Hippocampal formation (tissue), 2 donors: ENCODE measurements at places on chromosomes 4 and X.

DNA sequence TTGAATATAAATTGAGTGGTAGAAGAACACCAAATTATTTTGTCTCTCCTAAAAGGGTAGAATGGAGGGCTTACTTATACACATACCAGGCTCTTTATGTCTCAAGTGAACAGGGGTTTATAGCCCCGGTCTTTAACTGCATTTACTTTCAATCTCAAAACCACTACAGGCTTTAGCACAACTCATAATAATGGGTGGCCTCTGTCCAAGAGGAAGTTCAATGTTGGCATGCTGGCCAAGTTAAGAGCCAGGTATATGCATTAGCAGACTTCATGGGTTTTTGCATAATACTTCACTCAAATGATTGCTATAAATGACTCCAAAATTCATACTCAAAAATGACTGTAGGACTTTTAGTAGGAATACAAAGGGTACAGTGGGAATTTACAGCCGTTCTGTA is 118.5 kb upstream of the OTUD4 start:
- no peak for DNase-seq

GRCh38 chr4:3643518-3644433 is 111.6 kb upstream of the LRPAP1 start:
- no peak for DNase-seq

DNA sequence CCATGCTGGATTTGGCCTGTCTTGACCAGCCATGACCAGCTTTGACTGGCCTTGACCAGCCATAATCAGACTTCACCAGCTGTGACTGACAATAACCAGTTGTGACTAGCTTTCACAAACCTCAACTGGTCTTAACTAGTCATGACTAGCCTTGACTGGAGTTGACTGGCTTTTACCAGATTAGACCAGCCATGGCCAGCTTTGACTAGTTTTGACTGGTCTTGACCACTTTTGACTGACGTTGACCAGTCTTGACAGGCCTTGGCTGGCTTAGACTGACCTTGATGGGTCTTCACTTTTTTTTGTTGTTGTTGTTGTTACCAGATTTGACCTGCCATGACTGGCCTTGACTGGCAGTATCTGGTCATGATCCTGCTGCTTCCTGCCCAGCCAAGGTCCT is 67.4 kb downstream of the RLIM start:
- DNase-seq: no peak

DNA sequence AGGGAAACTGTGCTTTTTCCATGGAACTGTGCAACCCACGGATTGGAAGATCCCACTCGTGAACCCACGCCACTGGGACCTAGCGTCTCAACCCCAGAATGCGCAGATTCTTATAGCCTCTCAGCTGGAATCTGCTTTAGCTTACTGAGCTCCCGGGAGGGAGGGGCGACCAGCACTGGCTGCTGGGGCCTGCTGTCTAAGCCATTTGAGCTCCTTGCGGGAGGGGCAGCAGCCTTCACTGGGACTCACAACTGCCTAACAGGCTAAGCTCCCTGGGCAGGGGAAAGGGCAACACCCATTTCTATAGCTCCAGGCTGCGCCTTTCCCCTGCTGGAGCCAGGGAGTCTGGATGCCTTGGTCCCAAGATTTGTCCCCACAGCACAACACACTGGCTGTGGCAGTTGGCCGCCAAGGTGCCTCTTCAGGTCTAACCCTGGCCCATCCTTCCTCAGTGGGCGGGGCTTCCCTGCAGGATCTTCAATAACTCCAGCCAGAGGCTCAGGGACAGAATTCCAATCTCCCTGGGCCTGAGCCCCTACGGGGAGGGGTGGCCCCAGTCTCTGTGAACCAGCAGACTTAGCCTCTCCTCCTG is 451.7 kb upstream of the PITX2 start:
- no peak for DNase-seq

GRCh38 chr4:141511055-141511454 is 125.3 kb upstream of the IL15 start:
- no peak for DNase-seq

DNA sequence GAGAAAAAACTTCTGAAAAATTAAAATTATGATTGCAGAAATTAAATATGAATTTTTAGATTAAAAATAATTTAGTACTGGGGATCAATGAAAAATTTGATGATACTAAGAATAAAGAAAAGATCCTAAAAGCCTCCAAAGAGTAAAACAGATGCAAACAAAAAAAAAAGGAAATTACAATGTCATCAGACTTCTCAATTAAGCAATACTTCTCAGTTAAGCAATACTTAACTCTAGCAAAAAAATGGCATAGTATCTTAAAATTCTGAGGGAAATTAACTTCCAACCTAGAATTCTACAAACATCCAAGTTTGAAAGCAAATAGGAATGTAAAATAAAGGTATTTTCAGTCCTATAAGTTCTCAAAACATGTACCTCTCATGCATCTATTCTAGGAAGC is 141.2 kb upstream of the INTU start:
- DNase-seq: no peak

DNA sequence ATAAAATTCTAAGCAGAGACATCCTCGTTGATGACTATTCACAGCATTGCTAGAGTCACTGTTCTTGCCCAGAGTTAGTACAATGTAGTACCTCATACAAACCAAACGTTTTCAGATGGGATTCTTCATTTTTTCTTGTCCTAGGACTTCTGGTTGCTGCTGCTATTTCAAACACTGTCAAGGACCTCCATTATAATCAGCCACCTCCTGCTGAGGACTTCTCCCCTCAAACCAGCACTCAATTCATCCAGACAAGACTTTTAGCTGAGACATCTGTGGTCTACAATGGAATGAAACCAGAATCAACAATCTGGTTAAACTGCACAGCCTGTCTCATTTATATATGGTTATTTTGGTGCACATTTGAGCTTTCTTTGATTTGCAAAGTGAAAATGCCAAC is 1008.8 kb downstream of the STPG2 start:
- no peak for DNase-seq

DNA sequence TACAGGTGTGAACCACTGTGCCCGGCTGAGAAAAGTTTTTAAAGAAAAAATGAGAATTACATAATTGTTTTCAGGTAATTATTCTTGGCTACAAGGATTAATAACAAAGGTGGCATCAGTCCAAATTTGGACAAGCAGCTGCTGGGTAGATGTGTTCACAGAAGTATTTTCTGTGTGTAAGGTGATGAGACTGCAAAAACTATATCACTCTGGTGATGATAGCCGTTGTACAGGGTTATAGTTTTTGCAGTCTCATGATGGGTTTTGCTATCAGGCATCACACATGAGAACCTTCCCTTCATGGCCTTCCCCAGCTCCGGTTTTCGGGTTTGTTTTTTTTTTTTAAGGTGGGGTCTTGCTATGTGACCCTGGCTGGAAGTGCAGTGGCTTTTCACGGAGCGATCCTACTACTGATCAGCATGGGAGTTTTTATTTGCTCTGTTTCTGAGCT is 5.1 kb upstream of the SLC10A3 start:
- no peak for DNase-seq

DNA sequence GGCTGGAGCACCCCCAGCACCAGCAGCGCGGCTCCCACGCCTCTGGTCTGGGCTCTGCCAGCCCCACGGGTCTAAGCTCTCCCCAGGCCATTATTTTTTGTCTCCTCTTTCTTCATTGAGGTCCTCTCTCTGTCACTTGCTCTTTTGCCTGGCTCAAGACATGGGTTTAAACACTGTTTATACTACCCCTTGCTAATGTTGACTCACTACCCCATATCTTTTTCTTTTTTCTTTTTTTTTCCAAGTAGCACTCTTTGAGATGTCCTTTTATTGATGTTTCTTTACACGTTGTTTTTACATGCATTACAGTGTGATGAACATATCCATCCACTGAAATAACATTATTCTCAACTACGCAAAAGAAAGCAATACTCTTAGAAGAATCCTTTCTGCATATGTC is 1.7 kb upstream of the ERVMER34-1 start:
- no peak for DNase-seq

DNA sequence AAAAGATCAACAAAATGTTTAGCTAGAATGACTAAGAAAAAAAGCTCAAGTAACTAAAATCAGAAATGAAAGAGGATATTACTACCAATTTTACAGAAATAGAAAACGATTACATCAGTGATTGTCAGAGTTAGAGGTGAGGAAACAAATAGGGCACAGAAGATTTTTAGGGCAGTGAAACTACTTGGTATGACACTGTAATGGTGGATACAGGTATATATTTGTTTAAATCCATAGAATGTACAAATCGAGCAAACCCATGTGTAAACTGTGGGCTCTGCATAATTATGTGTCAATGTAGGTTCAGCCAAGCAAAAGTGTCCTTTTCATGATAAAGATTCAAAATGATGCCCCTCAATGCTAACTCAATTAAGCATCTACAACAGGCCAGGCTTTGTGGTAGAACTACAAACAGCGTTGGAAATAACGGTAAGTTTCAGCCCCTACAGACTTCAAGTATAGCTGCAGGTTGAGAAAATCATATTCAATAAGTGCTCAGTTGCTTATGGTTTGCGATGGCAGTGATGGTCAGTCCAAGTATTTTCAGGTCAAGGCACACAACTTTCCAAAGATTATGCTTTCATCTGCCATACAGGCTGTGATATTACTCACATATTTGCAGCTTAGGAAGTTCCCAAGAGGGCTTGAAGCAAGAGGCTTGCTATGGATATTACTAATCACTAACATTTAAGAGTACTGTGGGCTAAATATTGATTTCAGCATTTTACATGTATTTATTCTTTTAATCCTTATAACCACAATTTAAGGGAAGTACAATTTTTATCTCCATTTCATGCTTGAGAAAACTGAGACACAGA is 158.6 kb downstream of the TET2 start:
- DNase-seq: no peak

DNA sequence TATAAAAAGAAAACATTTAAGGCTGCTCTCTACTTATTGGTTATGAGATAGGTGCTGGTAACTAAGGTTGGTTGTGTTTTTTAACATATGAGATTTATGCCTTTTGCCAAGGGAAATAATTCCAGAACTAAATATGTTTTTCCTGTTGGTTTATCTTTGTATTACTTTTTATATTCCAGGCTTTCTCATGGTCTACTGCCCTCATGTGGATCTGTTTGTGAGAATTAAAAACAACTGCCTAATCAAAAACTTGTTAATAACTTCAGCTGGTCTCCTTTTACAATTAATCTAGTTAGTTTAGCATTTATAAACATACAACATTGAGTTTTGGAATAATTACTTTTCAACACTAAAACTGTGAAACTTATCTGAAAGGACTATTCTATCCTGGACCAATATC is 1208.3 kb downstream of the ADGRL3 start:
- no peak for DNase-seq

- DNase-seq: no peak
Measured at GRCh38 chrX:47992095-47992380, 11.8 kb downstream of the ZNF182 start.

GRCh38 chrX:21691512-21692018 is 33.4 kb upstream of the KLHL34 start:
- no peak for DNase-seq

GRCh38 chr4:82645936-82646565 is 84.3 kb upstream of the TMEM150C start:
- DNase-seq: no peak

GRCh38 chrX:22800360-22800759 is 199.4 kb upstream of the DDX53 start:
- no peak for DNase-seq

DNA sequence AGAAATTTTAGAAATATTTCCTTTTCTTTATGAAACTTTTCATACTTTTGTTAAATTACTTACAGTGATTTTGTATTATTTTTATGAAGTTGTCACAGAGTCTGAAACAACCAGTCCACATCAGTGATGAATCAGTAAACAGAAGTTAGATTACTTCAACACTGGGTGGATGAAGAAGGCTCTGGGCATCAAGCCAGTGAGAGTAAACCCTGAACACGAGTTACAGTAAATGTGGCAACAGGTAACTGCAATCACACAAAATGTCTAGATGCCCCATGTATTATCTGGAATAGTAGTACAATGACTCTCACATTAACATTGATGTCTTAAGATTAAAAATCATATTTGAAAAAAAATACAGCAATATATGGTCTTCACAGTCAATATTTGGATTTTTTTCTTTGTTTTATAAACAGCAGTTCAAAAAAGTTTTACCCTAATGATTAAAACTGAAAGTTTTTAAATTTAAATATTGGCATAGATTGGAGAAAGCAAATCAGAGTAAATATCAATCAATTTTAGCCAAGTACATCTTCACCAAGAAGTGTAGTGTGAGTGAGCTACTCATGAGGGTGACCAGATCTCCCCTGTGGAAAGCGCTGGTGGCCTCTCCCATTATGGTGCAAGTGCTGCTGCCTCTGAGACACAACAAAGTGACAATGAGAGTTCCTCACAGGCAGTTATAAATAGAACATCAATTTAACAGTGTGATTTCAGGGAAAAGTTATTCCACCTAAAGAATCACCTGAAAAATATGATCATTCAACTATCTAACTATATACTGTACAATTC is 63.2 kb upstream of the UGT2B7 start:
- no peak for DNase-seq

DNA sequence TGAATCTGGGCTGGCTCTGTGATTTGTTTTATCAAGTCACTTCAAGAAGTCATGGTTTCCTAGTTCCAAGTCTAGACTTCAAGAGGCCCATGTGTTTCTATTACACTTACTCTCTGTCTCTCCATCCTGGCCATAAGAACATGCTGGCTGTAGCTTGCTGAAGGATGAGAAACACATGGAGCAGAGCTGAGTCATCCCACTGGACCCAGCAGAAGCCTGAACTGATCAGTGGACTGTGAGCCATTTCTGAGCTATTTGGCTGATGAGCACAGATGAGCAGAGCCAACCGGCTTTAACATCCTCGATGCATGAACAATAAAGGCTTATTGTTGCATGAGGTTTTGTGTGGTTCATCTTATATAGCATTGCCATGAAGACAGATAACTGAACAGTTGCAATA is 290.6 kb upstream of the BOD1L1 start:
- no peak for DNase-seq

DNA sequence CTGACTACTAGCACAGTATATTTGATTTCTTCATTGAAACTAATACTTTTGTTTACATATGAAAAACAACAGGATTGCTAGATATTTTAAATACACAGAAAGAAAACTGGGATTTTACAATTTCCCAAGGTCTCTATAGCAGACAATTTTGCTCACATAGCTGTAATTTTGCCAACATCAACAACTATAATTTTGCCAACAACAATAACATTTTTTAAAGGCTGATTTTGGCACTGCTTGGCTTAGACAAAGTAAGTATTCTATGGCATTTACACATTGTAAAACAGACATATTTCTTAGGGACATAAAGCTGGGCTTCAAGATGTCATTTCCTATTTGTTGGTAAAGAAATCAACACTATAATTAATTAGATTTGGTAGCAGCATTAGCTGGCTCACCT is 922.1 kb downstream of the RAB28 start:
- DNase-seq: no peak

DNA sequence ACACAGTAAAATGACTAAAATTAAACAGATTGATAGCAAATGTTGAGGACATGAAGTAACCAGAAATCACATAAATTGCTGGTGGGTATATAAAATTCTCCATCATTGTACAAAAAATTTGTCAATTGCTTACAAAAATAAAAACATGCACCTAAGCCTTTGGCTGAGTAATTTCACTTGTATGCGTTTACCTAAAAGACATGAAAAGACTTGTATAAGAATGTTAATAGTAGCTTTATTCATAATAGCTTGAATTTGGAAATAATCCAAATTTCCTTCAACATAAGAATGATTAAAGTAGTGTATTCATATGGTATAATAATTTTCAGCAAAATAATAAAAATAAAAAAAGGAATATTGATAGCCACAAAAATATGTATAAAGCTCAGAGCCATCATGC is 37.7 kb downstream of the PDHA2 start:
- no peak for DNase-seq

GRCh38 chrX:53290441-53291041 is 9.2 kb upstream of the IQSEC2 start:
- no peak for DNase-seq

GRCh38 chr4:24999392-25000089 is 31.2 kb downstream of the LGI2 start:
- DNase-seq: no peak
